Ureter (tissue), 1 donor: ENCODE measurements at places on chromosomes 3 and 15. TPM values are rescaled to one million over a fixed set of nuclear protein-coding genes. Genes with fewer than 3 reads are reported as not detected.

GRCh38 chr3:65597226-65597951, 441.3 kb downstream of the MAGI1 start:
- DNase-seq = no peak

- no peak for DNase-seq
These were observed 335.9 kb upstream of the WNT5A start for GRCh38 chr3:55823001-55823400.

GRCh38 chr3:33032938-33033337, 64.0 kb downstream of the GLB1 start:
- DNase-seq = no peak

Gene IQCF5
- total RNA-seq = not detected

Gene CPLX3
- not detected for total RNA-seq

Gene DGKG
- 16.2 TPM for total RNA-seq

DNA sequence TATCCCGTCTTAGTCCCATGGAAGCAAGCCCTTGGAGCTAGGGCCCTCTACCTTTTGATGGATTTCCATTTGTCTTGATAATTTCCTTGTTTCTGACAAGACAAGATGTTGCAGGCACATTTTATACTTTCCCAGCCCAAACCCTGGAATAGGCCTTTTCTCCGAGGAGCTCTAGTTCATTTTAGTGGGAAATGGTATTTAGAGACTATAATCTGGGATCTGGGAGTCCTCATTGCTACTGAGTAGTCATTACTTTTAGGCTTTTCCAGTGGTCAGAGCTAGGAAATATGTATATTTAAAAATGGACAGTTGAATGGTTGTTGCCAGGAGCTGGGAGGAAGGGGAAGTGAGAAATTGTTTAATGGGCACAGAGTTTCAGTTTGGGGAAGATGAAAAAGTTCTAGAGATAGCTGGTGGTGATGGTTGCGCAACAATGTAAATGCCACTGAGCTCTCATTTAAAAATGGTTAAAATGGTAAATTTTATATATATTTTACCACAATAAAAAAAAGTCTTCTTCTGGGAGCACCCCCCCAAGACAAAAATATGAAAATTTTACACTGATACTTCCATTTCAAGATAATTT, 31.6 kb downstream of the MLH1 start:
- DNase-seq = no peak

GRCh38 chr15:87716422-87716821, 540.1 kb downstream of the NTRK3 start:
- DNase-seq = no peak

Gene SATB1
- 59.7 TPM for total RNA-seq

GRCh38 chr15:40358471-40359353, 693 bp downstream of the DISP2 start:
- DNase-seq = no peak

Gene SPESP1
- 3.0 TPM for total RNA-seq

Gene SLC15A2
- total RNA-seq = 39.2 TPM

Gene FAM174B
- total RNA-seq = 208 TPM
